ENCODE measurements at places on chromosomes 1 and 21.

GRCh38 chr1:28233264-28233606, 406 bp upstream of the DNAJC8 start:
- DNase-seq, result no peak

DNA sequence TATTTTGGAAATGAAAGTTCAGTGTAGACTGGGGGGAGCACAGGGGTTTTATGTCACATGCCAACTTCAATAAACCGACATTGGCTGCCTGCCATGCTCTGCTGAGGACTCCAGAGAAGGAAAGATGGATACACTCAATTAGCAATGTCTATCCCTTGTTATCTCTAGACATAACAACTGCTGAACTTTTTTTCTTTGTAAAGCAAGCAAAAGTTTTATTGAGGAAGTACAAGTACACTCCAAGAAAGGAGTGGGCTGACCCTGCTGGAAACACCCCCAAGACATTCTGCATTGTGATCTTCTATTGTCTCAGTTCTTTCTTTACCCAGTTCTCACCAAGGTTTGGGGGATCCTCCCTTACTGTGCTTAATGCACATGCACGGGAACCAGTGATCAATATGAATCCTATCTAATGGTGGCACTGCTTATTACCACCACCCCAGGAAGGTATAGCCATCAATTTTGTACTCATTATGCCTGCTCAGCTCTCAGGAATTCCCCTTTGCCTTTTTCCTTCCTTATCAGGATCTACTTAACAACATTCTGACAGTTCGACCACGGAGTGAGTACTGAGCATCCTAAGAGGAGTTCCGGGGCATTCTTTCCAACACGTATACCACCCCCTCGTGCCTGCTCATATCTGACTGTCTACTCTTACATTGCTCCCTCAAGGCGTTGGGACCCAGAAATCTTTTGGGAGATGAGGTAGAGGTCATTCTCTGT, 28.7 kb downstream of the SYNJ1 start:
- DNase-seq, result no peak

GRCh38 chr1:224377676-224378006, 21.0 kb downstream of the CNIH4 start:
- no peak for DNase-seq

- DNase-seq, result no peak
Observed at GRCh38 chr1:6475381-6476133, 9.6 kb upstream of the TNFRSF25 start.

GRCh38 chr1:217333939-217334338, 297.0 kb downstream of the GPATCH2 start:
- no peak for DNase-seq

GRCh38 chr1:190904091-190904695, 426.5 kb upstream of the BRINP3 start:
- no peak for DNase-seq

DNA sequence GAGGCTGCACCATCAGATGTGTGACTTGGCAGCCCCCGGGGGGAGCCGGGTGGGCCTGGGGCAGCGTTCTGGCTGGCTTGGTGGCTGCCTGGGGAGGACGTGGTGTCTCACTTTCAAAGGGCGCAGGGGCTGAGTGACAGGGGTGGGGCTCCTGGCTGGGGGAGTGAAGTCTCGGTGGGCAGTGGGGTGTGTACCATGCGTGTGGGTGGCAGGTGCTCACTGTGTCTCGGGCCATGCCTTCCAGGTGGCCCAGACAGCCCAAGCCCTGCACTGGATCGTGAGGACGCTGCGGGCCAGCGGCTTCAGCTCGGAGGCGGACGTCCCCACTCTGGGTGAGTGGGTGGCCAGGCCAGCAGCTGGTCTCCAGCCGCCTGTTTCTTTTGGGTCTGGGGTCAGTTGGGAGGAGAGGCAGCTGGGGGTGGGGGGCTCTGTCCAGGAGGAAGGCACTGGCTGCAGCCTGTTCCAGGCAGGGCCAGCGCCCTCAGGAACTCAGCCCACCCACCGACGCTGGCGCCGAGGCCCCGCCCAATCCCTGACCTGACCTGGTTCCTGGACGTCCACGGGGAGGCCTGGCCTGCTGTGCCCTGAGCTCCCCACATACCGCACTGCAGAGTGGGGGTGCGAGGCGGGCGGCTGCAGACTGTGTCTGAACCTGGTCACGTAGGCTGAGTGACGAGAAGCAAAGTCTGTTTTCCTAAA, 30.6 kb upstream of the LRRC3 start:
- no peak for DNase-seq

- DNase-seq, result no peak
Observed at GRCh38 chr1:20324704-20325406, 34.2 kb downstream of the VWA5B1 start.

- DNase-seq, result no peak
Observed at GRCh38 chr1:3380469-3380868, 74.0 kb upstream of the ARHGEF16 start.

GRCh38 chr1:200228486-200228885, 181.3 kb downstream of the ZNF281 start:
- no peak for DNase-seq

DNA sequence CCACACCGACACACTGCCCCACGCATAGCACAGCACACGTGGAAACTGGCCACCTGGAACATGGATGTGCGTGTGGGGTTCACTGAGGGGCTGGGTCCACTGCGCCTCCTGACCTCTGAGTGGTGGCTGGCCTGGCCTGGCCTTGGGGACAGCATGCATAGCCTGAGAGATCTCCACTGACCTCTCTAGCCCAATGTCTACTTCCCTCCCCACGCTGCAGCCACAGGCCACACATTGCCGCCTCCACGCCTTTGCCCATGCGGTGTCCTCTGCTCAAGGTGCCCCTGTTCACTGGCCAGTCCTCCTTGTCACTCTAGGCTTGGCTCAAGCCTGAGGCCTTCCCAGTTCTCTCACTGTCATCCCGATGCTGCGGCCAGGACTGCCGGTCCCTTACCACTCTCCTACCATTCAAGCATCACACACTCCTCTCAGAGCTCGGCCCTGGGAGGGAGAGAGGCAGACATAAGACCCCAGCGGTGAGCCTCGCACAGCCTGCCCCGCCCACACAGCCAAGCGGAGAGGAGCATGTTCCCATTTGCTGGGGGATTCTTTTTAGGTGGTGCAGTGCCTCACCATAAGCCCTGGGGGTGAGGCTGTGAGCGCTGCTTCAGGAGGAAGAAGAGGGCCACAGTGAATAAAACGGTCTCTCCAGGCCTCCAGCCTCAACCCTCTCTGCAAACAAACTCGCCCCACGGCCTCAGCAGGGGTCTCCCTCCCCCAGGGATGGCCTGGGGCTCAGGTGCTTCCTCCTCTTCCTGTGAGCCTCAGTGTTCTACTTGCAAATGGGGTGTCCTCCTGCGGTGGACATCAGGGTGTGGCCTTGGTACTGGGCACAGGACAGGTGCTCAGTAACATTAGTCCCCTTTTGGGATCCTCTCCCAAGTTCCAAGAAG, 80.8 kb downstream of the DMRTB1 start:
- DNase-seq, result no peak

- DNase-seq, result no peak
Observed at GRCh38 chr1:197559244-197559643, 216.0 kb downstream of the DENND1B start.

All from NCI-H1436 treated with DMSO at 0.1 percent for 48 hours (cell line).